Neural progenitor cell (in vitro differentiated cells): ENCODE measurements at places on chromosomes 16 and 17.
A peak's percentile ranks its signal among the peaks of the same experiment; 100 is the strongest.

DNA sequence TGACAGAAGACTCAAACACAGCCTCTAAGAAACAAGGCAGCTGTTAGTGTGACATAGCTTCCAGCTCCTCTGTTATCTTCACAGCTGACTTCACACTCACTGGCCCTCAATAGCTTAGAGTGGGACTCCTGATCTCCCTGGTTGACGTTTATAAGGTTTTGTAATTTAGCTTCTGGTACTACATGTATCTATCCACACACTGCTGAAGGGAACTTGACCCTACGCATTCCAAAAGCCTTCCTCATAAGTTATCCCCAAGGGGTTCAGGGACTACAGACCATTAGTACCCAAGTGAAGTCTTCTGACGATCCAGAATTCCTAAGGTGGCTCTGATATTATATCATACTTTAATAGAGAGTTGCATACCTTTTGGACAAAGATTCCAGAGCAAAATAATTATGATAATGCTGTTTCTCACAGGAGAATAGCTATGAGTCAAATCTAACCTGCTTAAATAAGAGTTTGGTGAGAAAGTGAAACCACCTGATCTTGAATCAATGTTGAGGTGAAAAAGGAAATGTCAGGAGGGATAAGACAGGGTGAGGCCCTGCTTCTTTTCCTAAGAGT lies 14.5 kb downstream of the ACACA start:
- H3K27me3 ChIP-seq: no peaks in the 10 kb centered on the region
- peaks cover 6% of the 10 kb centered on the region for H3K4me1 ChIP-seq
- H3K36me3 ChIP-seq: no peaks in the 10 kb centered on the region

- no peaks in the 10 kb centered on the region for H3K36me3 ChIP-seq
- H3K4me3 ChIP-seq: no peak overlapping the region
Observed at GRCh38 chr17:36791150-36791941, 145.9 kb upstream of the LHX1 start.

- peaks cover 70% of the 10 kb centered on the region for H3K4me1 ChIP-seq
- H3K27ac ChIP-seq: peak overlapping the region; percentile 81
Observed at GRCh38 chr17:57911834-57912673, 43.2 kb downstream of the CUEDC1 start.

DNA sequence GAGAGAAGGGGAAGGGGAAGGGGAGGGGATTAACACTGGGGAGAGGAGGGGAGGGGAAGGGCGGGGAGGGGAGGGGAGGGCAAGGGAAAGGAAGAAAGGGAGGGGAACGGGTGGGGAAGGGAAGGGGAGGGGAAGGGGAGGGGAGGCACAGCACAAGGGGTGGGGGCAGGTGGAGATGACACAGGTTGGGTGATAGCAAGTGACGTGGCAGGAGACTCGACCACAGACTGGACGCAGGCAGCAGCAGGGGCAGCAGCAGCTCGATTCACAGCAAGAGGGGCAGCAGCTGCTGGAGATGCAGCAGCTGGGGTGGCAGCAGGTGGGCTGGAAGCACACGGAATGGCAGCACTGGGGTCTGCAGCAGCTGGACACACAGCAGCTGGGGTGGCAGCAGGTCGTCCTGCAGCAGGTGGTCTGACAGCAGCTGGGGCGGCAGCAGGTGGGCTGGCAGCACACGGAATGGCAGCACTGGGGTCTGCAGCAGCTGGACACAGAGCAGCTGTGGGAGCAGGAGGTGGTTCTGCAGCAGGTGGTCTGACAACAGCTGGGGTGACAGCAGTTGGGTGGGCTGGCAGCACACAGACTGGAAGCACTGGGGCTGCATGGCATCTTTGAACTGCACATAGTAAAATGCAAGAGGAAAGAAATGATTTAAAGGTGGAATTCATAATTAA lies at the start of gene KRTAP4-16:
KRTAP4-16 (minus strand) TSS at position 624 of the 674 bp plus-strand sequence; CDS start at position 624, 0 bp downstream.
- no peaks in the 10 kb centered on the region for H3K4me1 ChIP-seq
- H3K27me3 ChIP-seq: no peaks in the 10 kb centered on the region
- DNase-seq: peak; percentile 13
- no peak within 1 kb of the TSS for H3K27ac ChIP-seq

DNA sequence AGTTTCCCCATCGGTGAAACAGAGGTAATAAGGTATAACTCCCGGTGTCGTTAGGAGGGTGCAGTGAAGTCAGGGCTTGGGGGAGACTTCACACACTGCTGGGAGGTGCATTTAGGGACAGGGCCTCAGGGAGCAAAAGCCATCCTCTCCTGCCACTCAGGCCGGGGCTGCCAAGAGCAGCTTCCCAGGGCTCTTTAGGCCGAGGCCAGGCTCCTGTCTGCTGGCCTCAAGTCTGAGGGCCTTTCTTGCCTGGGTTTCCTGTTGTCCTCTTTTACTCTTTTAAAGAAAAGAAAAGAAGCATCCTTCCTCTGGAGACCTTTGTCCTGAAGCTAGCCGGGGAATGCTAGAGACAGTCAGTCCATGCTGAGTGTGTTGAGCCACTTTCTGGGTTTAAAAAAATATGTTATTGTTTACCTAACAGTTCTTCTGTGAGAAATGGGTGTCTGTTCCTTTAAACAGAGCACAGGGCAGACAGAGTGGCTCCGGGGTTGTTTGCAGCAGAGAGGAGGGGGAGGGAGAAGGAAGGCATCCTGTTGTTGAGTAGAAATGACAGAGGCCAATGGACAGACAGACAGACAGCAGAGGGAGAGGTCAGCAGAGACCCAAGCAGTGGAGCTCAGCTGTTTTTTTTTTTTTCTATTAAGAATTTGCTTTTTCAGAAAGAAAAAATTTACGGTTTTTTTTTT lies 79.1 kb downstream of the C17orf67 start:
- H3K4me1 ChIP-seq: peaks cover 14% of the 10 kb centered on the region
- H3K36me3 ChIP-seq: no peaks in the 10 kb centered on the region
- no peak overlapping the region for H3K4me3 ChIP-seq
- no peaks in the 10 kb centered on the region for H3K27me3 ChIP-seq
- H3K27ac ChIP-seq: peak overlapping the region; percentile 20

DNA sequence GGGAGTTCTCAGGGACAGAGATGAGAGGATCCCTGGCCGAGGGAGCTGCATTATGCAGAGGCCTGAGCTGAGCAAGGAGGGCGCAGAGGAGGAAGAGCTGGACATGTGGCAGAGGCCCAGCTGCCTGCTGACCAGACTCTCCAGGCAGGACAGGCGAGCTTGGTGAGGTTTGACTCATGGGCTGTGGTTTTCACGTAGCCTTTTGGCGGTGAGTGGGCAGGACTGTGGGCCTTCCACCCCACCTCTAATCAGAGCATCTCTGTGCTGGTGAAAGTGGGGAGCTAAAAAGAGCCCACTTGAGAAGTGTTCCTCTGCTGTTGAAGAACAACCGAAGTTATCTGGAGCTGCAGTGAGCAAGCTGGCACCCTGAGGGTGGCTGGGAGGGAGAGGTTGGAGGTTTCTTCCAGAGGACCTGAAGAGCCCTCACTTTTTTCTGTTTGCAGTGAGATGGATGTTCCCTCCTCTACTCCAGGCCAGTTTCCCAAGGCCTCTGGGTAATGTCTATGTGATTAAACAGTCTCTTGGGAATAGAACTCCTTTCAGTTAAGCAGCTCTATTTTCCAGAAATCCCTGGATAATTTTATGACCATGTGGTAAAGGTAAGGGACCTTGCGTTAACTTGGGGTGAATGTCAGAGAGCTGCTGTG lies 11.9 kb downstream of the EPN2 start:
- no peak for DNase-seq
- no peak overlapping the region for H3K4me3 ChIP-seq
- no peak overlapping the region for H3K27ac ChIP-seq
- H3K36me3 ChIP-seq: no peaks in the 10 kb centered on the region
- H3K27me3 ChIP-seq: no peaks in the 10 kb centered on the region
- peaks cover 19% of the 10 kb centered on the region for H3K4me1 ChIP-seq

DNA sequence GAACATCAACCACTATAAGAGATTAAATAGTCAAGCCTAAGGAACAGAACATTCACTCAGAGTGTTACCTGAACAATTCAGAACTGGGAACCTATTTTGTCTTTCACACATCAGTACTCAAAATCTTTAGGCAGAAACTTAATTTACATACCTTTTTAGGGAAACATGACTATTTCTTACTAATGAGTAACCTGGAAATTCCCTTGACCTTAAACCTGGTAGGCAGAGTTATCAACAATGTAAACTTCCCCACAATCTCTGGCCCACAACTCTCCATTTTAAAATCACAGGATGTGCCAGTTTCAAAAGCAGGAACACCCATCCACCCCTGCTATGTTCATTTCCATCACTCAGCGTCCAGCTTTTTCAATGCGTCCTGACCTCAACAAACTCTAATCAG lies 132.9 kb upstream of the ANKFN1 start:
- peaks cover 2% of the 10 kb centered on the region for H3K4me1 ChIP-seq
- DNase-seq: no peak
- no peak overlapping the region for H3K4me3 ChIP-seq

- no peaks in the 10 kb centered on the region for H3K36me3 ChIP-seq
- H3K27ac ChIP-seq: no peak overlapping the region
- no peaks in the 10 kb centered on the region for H3K27me3 ChIP-seq
- no peak overlapping the region for H3K4me3 ChIP-seq
- no peaks in the 10 kb centered on the region for H3K4me1 ChIP-seq
- DNase-seq: no peak
Observed at GRCh38 chr17:73066148-73066884, 26.2 kb downstream of the SLC39A11 start.

- H3K4me1 ChIP-seq: peaks cover 12% of the 10 kb centered on the region
- no peaks in the 10 kb centered on the region for H3K36me3 ChIP-seq
- no peak overlapping the region for H3K27ac ChIP-seq
- DNase-seq: no peak
Observed at GRCh38 chr17:2058586-2059546, 4.0 kb downstream of the HIC1 start.
